Neural crest cell (in vitro differentiated cells): ENCODE measurements at places on chromosomes 6 and 20.

GRCh38 chr6:19333936-19334335 is 503.2 kb upstream of the ID4 start:
- no peak for DNase-seq

GRCh38 chr6:160505970-160506369 is 157.8 kb downstream of the SLC22A3 start:
- DNase-seq = no peak

DNA sequence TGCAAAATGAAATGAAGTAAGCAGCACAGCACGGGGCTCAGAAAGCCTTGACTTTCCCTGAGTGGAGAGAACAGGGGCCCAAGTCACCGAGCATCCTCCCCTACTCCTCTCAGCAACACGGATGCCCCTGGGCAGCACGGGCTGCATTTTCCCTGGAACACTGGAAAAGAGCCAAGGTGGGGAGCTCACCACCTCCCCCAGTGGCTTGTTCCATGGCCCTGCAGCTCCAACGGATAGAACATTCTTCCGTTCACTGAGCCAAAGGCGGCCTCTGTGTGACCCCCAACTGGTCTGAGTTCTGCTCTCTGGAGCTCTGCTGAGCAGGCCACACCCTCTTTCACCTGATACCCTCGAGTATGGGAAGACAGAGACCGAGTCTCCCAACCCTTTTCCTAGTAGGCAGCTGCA is 20.8 kb upstream of the EMILIN3 start:
- DNase-seq = no peak

DNA sequence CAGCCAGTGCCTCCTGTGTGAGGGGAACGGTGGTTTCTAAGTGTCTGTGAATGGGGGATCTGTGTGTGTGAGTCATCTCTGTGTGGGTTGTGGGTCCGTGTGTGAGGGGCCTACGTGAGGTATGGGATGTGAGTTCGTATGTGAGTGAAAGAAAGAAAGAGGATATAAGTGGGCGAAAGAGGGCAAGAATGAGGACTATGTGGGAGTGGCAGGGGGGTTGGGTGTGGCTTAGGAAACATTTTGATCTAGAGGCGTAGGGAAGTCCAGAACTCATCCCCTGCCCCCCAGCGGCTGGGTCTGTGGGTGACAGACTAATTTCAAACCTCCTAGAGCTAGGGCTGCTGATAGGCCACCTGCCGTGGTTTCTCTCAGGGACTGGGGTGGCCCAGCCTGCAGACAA is 35.5 kb downstream of the DHX35 start:
- DNase-seq = no peak

DNA sequence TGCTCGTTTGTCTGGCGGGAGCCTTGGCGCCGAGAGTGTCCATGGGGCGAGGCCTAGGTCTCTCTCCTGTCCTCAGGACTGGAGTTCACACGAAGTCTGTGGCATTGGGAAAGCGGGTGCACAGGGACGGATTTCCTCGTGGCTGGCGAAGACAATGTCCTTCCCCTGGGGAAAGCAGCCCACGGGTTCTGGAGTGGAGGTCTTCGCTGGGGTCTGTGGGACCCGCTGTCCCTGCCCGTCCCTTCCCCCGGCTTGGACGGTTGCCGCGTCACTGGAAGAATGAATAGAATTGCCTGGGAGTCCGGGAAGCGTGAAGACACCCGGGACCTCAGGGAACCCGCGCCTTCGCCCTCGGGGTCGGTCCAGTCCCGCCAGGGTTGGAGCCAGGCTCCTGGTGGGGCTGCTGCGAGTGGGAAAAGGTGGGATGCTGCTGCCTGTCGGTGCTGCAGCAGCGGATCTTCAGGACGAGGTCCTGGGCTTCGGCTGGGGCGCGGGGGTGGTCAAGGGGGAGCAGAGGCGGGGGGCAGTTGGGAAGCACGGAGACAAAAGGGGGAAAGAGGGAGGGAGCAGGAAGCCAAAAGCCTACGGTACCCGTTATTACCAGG is 441.8 kb upstream of the DEFB115 start:
- no peak for DNase-seq

DNA sequence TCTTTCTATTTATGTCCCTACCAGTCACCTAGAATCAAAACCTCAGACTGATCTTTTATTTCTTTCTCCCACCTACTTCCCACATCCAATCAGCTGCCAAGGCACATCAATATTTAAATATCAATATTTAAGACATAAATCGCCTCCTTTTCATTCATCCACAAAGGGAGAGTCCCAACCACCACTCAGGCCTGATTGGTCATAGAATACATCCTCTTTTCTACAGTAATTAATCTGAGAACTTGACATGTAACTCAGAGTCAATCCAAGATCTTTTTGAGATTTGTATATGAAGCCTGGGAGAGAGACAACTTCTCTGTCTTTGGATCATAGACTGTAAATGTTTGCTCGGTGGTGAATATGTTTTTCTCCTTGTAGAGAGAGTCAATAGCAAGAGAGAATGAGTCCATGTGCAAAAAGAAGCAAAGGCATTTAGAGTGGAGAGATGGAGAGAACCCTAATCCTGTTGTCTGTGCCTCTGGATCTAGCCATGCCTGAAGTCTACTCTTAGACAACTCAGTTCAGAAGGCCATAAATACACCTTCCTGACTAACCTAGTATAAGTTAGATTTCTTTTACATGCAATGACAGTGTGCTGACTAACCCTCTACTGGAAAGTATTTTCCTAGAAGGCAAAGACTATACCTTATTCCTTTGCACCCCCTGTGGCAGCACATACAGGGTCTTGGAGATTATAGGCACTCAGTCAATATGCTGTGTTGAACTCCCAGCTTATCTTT is 12.1 kb upstream of the NEDD9 start:
- no peak for DNase-seq

DNA sequence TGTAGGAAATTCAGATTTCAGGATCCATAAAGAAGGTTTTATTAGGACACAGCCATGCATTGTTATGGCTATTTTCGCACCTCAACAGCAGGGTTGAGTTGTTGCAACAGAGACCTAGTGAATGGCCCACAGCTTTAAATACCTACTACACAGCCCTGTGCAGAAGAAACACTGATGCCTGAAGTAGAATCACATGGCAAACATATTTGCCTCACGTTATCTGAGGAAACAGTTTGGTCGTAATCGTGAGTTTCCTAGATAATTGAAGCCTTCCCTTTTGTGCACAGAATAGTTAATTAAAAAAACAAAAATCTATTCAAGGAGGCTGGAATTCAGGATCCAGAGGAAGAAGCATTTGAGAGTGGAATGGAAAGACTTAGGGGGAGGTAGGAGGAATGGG is 55.1 kb downstream of the GCNT2 start:
- DNase-seq = no peak

- DNase-seq = no peak
Observed at GRCh38 chr6:82298012-82298411, 50.5 kb upstream of the IBTK start.

DNA sequence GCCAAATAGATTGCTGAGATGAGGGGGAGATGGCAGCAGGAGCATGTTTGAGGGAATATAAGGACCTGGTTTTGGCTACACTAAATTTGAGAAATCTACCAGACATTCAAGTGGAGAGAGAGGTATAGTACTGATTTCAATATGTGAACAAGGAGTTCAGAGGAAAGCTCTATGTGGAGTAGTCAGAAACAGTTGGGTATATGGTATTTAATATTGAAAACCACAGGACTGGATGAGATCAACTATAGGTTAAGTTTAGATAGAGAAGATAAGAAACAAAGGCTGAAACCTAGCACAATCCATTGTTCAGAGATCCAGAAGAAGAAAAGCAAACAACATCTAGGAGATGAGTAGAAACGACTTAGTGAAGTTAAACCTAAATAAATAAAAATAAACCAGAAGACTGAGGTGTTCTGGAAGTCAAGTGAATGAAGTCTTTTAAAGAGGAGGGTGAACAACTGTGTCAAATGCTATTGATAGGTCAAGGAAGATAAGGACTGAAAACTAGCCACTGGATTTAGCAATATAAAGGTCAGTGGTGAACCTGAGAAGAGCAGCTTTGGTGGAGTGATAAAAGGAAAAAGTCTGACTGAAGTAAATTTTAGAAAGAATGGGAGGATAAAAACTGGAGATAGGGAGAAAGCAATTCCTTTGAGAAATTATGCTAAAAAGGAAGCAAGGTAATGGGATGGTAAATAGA is 121.2 kb upstream of the RUNX2 start:
- no peak for DNase-seq
